Right atrium auricular region (tissue), 2 donors: ENCODE measurements at places on chromosomes 13 and 19.
A peak's percentile ranks its signal among the peaks of the same experiment; 100 is the strongest.

GRCh38 chr13:21235174-21235573 is 58.7 kb downstream of the MRPL57 start:
- no peak for DNase-seq

DNA sequence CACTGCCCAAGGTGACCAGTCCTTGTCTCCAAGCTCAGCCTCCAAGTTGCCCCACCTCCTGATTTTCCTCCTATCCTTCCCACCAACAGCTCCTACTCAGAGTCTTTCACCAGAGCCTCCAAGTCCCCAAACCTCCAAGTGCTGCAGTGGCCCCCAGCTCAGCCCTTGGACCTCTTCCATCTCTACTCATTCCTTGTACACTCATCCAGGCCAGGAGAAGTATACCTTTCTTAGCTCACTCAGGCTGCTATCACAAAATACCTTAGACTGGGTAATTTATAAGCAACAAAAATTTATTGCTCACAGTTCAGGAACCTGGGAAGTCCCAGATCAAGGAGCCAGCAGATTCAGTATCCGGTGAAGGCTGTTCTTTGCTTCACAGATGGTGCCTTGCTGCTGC is 11.3 kb downstream of the ATP7B start:
- no peak for DNase-seq

GRCh38 chr19:16077984-16078758 is 1.9 kb downstream of the TPM4 start:
- DNase-seq = no peak

DNA sequence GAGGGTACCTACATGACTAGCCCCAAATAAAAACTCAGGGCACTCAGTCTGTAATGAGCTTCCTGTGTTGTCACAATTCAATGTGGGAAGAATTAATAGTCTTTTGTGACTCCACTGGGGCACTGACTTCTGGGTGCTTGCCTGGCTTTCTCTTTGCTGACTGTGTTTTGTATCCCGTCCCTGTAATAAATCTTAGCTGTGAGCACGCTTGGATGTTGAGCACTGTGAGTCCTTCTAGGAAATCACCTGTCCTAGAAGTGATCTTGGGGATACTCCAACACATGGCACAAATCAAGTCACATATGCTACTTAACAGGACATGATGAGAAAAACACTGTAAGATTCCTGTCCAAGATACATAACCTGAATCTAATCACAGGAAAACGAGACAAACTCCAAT is 83.0 kb downstream of the USP12 start:
- no peak for DNase-seq

DNA sequence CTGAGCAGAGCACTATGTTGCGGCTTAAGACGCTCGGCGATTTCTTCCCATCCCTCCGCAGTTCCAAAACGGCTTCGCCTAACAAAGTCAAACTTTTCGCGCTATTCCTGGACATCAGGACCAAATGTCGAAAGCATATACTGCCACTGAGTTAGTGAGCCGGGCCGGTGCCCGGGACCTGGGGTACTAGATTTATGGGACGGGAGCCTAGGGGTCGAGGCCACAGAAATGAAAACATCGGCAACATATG is 699 bp downstream of the RCBTB2 start:
- peak; percentile 67 for DNase-seq

GRCh38 chr13:44249431-44249836 is 124.2 kb upstream of the SERP2 start:
- no peak for DNase-seq

GRCh38 chr13:24074678-24075077 is 85.8 kb upstream of the SPATA13 start:
- DNase-seq = peak; percentile 46

DNA sequence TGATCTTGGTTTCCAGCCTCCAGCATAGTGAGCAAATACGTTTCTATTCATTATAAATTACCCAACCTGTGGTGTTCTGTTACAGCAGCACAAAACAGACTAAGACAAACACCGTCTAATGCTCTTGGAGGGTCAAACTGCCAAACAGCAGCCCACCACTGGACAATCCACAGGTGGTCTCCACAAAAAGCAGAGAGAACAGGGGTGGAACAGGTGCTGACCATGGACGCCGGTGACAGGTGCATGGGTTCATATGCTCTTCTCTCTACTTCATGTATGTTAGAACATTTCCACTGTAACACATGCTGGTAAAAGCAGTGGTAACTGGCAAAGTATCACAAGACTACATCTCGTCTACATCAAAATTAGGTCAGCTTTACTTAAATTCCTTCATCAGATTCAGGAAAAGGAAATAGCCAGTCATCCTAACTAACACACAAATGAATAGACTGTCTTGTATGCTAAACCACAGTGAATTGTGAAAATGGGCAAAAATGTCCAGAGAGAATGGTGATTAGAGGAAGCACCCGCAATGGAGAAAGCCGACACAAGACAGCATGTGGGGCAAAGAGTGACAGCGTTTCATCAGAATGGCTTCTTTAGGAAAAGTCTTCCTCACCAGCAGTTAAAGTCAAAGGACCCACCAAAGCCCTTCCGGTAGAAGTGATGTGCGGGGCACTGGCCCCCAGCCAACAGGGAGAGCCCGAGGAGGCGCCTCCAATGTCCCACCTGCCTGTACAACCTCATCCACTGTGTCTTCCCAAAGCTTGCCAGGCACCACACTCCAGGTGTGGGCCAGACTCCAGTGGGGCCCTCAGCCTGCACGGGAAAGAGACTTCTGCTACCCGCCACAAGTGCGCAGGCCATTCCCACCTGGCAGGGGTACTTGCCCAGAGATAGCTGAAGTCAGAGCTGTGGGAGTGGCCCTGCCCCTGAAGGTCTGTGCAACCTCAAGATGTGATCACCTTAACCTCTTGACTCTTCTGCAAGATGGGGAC is 6.5 kb downstream of the CARS2 start:
- no peak for DNase-seq

DNA sequence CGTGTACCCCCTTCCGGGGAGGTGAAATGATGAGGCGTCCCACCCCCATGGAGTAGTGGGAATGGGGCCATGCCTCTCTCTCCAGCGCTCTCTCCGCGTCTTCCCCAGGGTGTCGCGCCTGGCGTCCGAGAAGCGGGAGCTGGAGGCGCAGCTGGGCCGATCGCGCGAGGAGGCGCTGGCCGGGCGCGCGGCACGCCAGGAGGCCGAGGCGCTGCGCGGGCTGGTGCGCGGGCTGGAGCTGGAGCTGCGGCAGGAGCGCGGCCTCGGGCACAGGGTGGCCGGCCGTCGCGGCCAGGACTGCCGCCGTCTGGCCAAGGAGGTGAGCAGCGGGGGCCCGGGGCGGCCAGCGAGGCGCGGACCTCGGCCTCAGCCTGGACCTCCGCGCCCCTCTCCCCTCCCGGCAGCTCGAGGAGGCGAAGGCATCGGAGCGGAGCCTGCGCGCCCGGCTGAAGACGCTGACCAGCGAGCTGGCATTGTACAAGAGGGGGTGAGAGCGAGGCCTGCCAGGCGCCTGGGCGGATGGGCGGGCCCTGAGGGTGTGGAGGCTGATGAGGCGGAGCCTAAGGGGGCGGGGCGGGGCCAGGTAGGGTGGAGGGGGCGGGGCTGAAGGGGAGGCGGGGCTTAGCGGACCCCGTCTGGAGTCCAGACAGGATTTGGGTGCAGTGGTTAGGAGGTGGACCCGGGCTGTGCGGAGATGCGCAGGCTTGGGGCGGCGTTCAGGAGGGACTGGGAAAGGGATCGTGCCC is 7.7 kb downstream of the PGLYRP1 start:
- no peak for DNase-seq

DNA sequence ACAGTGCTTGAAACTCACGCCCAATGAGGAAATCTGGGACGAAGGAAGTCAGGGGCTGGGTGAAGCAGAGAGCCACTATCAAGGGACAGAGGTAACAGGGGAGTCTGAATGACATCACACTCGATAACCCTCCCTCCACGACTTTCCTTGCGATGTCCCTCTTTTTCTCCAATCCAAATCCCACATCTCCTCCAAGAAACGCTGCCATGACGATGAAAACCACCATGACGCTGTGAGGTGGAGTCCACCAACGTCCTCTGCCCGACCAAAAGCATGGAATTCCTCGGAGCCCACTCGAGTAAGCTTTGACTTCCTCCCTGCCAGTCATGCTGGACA is 967 bp downstream of the REXO1 start:
- no peak for DNase-seq

- DNase-seq = no peak
Observed at GRCh38 chr13:59743195-59743594, 420.5 kb downstream of the DIAPH3 start.

GRCh38 chr13:71274923-71275608 is 591.9 kb downstream of the DACH1 start:
- DNase-seq = no peak

GRCh38 chr13:32822771-32823170 is 193.5 kb upstream of the KL start:
- no peak for DNase-seq

DNA sequence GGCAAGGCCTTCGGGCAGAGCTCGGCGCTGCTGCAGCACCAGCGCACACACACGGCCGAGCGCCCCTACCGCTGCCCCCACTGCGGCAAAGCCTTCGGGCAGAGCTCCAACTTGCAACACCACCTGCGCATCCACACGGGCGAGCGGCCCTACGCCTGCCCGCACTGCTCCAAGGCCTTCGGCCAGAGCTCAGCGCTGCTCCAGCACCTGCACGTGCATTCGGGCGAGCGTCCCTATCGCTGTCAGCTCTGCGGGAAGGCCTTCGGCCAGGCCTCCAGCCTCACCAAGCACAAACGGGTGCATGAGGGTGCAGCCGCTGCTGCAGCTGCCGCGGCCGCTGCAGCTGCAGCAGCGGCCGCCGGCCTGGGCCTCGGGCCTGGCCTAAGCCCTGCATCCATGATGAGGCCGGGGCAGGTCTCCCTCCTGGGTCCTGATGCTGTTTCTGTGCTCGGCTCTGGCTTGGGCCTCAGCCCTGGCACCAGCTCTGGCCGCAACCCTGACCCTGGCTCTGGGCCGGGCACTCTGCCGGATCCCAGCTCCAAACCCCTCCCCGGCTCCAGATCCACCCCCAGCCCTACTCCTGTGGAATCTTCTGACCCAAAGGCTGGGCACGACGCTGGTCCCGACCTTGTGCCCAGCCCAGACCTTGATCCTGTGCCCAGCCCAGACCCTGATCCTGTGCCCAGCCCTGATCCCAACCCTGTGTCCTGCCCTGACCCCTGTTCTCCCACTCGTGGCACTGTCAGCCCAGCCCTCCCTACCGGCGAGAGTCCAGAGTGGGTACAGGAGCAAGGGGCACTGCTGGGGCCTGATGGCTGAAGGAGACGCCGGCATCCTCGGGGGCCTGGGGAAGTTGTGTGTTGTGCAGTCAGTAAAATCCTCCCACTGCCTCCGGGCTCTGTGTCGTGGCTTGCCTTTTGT is 2.0 kb upstream of the MCOLN1 start:
- no peak for DNase-seq

- DNase-seq = no peak
Observed at GRCh38 chr13:77390391-77390790, 63.5 kb upstream of the MYCBP2 start.

DNA sequence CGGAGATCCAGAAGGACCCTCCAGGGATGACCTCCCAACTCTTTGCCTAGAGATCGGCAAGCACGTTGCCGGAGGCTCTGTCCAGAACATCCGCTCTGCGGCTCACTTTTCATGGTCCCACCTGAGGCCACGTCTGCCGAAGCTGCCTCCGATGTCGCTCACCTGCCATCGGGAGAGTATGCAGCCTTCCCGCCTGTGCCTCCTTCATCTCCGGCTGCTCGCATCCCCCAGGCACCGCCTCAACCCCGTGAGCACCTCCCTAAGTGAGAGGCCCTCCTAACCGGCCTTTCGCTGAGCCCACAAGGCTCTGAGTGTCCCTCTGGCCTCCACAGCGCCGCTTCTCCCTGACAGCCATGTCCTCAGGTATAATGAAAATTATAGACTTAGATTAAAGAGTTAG is 275.1 kb downstream of the EFNB2 start:
- no peak for DNase-seq

DNA sequence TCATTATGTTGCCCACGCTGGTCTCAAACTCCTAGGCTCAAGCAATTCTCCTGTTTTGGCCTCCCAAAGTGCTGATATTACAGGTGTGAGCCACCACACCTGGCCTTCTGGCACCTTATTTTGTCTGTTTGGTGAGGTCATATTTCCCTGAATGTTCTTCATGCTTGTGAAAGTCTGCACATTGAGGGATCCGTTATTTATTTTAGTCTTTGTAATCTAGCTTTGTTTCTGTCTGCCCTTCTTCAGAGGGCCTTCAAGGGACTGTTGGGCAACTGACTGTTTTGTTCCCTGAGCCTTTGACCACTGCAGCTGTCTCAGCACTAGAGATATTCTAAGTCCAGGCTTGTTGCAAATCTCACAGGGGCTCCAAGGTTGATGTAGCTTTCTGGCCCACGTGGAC is 110.5 kb upstream of the RFC3 start:
- no peak for DNase-seq

DNA sequence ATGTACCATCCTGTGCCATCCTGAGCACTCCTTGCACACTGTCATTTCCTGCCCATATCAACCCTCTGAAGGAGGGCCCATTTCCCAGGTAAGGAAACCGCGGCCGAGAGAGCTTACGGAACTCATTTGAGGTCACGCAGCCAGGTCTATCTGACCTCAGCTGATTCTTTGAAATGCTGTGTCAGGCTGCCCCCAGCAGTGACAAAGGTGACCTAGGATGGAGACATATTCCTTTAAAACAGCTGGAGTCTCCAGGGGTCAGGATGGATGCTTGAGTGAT is 42.2 kb upstream of the VSTM2B start:
- no peak for DNase-seq

DNA sequence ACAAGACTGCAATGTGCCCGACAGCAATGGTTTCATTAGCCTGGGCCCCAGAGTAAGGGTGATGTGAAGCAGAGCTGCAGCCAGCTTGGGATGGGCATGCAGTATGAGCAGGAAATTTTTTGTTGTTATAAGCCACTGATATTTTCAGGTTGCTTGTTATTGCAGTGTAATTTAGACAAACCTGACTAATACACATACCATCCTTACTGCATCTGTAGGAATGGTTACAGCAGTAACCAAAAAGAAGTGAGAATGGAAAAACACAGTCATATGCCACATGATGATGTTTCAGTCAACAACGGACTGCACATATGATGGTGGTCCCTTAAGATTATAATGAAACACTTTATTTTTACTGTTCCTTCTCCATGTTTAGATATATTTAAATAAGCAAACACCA is 8.6 kb upstream of the POMP start:
- DNase-seq = no peak

DNA sequence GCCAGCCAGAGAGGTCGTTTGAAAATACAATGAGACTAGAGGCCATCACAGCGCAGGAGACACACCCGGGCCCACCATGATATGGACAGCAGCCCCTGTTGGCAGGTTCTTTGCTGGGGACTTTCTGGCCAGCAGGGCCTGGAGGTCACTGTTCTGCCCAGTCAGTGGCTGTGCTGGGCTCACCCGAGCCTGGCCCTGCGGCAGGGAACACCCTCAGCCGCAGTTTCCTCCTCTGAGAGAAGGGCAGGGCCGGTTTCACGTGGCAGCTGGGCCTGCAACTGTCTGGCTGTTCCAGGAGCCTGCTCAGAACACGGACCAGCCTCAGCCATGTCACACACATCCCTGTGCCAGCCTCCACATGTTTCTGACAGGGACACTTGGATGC is 39.4 kb downstream of the ADPRHL1 start:
- no peak for DNase-seq

- no peak for DNase-seq
Observed at GRCh38 chr13:37094840-37095239, 10.6 kb downstream of the CSNK1A1L start.
